ENCODE measurements at places on chromosomes 6 and 20.
A peak's percentile ranks its signal among the peaks of the same experiment; 100 is the strongest.

DNA sequence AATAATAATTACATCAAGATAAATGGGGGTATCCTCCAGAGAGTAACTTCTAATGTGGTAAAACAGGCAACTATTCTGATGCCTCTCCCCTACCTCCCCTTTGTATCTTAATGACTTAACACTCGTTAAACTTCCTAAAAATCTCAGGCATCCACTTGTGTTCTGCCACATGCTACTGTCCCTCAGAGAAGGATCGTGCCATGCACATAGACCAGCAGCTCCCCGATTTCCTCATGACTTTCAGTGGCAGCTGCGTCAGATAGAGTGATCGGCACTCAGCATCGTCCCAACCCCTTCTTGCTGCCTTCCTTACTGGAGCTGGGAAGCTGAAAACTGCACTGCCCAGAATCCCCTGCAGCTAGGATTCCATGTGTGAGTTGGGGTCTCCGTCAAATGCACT is 32.1 kb downstream of the RIPOR2 start:
- no peak for DNase-seq

DNA sequence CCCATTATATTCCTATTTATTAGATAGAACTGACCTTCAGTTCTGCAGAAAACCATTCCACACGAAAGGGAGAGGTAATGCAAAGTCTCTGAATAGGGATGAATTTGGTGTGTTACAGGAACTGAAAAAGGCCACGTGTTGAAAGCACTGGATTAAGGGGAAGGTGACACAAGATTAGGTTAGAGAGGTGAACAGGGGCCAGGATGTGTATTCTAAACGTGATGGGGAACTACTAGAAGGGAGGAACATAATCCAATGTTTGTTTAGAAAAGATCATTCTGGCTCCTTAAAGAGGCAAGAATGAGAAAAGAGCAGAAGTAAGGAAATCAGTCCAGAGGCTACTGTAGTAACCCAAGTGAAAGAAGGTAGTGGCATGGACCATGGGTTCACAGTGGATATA is 6.3 kb upstream of the ZKSCAN8 start:
- no peak for DNase-seq

- peak; percentile 97 for DNase-seq
These were observed 32.5 kb upstream of the PIM1 start for GRCh38 chr6:37137201-37138090.

- no peak for DNase-seq
These were observed 218.4 kb upstream of the JARID2 start for GRCh38 chr6:15027472-15027871.

GRCh38 chr6:137661601-137662000 is 167.4 kb upstream of the OLIG3 start:
- DNase-seq: no peak

- DNase-seq: no peak
These were observed 156.4 kb upstream of the SYNCRIP start for GRCh38 chr6:85798931-85799652.

DNA sequence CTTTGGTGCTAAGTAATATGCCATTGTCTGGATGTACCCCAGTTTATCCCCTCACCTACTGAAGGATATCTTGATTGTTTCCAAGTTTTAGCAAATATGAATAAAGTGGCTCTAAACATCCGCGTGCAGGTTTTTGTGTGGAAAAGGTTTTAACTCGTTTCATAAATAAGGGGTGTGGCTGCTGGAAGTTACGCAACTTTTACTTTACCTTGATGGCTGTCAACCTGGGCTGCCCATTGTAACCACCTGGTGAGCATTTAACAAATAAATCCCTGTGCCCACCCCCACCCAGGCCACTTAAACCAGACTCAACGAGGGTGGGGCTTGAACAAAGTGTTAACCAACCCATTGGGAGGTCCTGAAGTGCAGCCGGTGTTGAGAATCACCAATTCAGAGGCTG is 187.8 kb downstream of the NRN1 start:
- DNase-seq: no peak

- no peak for DNase-seq
These were observed 54.3 kb upstream of the PRND start for GRCh38 chr20:4667371-4667773.

DNA sequence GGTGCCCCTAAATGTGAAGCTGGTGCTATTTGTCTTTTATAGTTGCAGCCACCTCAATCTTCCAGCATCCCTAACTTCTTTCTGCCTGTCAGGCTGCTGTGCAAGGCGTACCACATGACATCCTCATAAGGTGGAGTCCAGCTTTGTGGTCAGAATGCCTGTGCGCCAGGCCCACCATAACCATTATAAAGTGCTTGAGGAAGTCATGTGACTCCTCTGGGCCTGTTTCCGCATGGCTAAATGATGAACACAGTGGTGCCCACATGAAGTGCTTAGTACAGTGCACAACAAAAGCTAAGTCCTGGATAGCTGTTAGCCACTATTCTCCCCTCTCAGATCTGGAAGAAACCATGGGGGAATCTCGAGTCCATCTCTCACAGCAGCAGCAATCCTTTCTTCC is 75.6 kb downstream of the INSM1 start:
- DNase-seq: no peak
